Karpas-422 (cell line): ENCODE measurements at places on chromosomes 5 and 9. TPM values are rescaled to one million over a fixed set of nuclear protein-coding genes. Genes with fewer than 3 reads are reported as not detected.

DNA sequence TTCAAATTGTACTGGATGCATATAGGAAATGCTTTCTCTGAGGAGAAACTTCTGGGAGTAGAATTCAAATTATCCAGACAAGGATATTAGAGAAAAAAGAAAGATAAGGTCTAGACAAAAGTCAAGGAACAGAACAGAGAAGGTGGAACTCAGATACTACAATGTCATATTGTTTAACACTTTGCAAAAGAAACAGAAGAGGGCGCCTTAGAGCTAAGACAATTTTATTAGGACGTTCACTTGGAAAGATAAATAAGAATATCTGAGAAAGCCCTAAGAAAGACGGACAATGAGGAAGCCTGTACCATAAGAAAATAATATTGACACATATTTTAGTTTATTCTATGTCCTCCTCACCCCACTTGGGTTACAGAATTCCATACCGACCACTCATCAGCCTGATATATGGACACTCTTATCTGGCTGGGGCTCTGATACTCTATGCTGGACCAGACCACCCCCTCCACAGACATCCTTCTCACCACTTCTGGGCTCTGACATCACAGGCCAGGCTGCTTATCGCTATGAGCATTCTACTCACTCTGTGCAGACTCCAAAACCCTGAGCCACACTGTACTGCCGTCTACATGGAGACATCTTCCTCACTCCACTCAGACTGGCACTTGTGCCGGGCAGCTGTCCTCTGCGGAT lies 9.1 kb upstream of the AK3 start:
- peak; percentile 81 for DNase-seq

DNA sequence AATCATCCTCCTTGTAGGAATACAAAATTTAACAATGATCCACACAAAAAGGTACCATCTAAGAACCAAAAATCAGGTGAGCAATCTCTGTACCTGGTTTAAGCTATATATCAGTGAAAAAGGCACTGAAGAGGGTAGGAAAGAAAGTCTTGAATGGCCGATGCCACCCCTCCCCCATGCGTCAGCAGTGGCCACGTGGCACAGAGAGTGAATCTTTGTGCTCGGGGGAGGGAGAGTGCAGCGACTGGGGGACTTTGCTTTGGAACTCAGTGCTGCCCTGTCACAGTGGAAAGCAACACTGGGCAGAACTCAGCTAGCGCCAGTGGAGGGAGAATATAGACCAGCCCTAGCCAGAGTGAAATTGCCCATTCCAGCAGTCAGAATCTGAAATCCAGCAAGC lies 28.3 kb upstream of the PDE4D start:
- DNase-seq: no peak

Gene NNT
- 67.5 and 96.9 TPM in 2 replicates for total RNA-seq

DNA sequence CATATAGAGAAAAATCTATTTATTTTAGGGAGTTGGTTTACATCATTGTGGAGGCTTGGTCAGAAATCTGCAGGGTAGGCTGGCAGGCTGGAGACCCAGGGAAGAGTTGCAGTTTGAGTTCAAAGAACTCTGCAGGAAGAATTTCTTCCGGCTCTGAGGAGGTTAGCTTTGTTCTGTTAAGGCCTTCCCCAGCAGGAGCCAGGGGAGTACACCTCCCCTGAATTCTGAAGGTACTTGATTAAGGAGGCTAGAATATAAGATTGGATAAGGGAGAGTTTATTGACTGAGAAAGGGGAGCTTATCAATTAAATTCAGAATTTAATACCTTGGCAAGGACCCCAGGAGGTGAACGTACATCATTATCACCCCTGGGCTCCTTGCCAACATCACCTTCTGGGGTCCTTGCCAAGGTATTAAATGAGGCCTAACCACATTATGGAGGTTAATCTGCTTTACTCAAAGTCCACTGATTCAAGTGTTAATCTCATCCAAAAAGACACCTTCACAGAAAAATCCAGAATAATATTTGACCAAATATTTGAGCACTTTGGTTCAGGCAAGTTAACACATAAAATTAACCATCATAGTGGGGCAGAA lies 351.7 kb downstream of the CWC27 start:
- no peak for DNase-seq

- no peak for DNase-seq
Measured at GRCh38 chr5:56607074-56607473, 208.3 kb upstream of the MAP3K1 start.

DNA sequence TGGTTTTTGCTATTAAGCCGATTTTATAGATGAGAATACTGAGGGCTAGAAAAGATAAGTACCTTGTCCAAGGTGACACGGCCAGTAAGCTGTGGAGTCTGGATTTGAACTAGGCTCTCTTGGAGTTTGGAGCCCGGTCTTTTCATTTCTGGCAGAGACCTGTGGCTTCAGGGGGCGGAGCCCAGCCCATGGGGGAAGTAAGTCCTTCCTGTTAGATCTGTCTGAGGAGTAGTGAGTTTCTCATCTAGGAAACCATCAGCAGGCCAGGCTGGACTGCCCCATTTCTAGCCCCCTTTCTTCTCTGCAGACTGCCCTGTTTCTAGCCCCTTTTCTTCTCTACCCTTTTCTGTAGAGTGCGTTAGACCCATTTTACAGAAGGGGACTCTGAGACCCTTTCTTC lies 521 bp upstream of the PTGS1 start:
- DNase-seq: no peak

DNA sequence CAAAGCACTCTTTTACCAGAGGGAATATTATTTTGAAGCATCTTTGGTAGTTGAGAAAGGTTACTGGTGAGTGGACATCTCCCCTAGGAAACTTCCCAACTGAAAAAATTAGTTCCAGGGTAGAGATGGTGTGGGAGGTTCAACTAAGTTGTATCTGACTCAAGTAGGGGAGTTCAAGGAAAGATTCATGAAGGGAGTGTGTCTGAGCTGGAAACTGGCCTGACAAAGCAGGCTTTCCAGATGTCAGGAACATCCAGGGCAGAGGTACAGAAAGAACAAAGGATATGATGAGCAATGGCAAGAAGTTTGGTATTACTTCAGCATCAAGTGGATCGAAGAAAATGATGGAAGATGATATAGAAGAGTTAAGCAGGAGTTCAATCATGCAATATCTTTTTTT lies 458.0 kb upstream of the RIOK2 start:
- DNase-seq: no peak

DNA sequence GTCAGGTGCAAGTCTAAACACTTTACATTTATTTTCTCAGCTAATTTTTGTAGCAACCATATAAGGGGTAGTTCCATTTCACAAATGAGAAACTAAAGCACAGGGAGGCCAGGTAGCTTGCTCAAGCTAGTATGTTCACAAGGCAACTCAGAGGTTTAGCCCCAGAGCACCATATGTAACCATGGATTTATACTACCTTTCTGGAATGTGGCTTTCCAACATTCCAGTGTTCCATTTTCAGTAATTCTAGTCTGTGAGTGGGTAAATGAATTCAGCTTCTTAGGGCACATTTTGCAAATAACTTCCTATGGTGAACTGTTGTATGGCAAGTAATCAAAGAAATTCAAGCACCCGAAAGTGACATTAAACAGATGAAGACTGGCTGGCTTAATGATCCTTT lies 25.0 kb upstream of the CAST start:
- no peak for DNase-seq

- no peak for DNase-seq
Measured at GRCh38 chr5:1330847-1331831, 13.8 kb downstream of the CLPTM1L start.

- no peak for DNase-seq
Measured at GRCh38 chr5:167514461-167514860, 777.0 kb upstream of the WWC1 start.

Gene ORM2
- not detected in 2 replicates for total RNA-seq

DNA sequence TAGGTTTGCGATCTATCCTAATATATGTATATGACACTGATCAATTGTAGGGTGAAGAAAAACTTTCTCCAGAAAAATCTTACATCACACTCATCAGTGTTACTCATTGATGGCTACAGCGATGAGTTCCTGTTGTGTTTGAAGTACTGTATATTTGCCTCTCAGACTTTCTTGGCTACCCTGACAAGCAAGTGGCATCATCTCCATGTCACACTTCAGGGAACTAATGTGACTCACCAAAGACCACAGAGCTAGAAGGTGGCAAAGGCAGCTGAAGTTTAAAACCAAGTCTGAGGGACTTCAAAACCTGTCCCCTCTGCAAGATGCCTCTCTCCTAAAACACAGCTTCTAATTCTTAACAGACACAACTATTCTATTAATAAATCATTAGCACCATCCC lies 451.4 kb downstream of the CTNND2 start:
- no peak for DNase-seq

Gene PPP3R2
- not detected in 2 replicates for total RNA-seq

GRCh38 chr9:34385561-34386230 lies 9.0 kb upstream of the MYORG start:
- DNase-seq: no peak

Gene SLC27A6
- not detected in 2 replicates for total RNA-seq

GRCh38 chr9:82223442-82223841 lies 234.9 kb downstream of the SPATA31D1 start:
- no peak for DNase-seq

- DNase-seq: no peak
Measured at GRCh38 chr5:97245386-97245785, 62.3 kb upstream of the RIOK2 start.

- no peak for DNase-seq
Measured at GRCh38 chr5:9103290-9103689, 442.6 kb downstream of the SEMA5A start.

Gene MGAT1
- total RNA-seq: 28.6 and 42.8 TPM in 2 replicates

Gene DBH
- not detected in 2 replicates for total RNA-seq

Gene INSYN2B
- total RNA-seq: 0.07 TPM in 1 of 2 replicates, not detected in the other

- DNase-seq: no peak
Measured at GRCh38 chr5:138653502-138653901, 78.3 kb upstream of the HSPA9 start.
